T-helper 1 cell (primary cell): ENCODE measurements at places on chromosomes 4 and X.

DNA sequence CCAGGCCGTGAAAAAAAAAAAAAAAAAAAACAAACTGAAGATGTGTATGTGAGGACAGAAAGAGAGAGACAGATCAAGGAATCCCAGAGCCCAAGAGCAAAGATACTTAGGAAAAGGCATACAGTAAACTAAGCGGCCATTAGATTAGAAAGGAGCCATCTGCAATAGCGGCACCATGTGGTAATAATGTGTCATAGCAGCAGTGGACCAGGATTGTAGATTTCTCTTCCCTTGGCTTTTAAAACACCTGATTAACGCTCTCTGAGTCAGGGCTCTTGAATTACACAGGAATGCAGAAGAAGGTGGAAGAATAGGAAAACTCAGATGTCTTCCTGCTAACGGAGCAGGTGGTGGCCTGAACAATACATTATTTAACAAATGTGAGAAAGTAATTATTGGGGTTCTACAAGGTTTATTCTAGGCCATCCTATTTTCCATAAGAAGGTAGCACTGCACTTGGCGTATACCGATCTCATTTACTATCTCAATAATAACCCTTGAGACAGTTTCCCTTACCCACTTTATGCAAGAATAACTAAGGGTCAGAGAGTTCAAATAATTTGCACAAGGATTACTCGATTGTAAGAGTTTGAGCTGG, 182.7 kb downstream of the KCNIP4 start:
- DNase-seq = no peak

DNA sequence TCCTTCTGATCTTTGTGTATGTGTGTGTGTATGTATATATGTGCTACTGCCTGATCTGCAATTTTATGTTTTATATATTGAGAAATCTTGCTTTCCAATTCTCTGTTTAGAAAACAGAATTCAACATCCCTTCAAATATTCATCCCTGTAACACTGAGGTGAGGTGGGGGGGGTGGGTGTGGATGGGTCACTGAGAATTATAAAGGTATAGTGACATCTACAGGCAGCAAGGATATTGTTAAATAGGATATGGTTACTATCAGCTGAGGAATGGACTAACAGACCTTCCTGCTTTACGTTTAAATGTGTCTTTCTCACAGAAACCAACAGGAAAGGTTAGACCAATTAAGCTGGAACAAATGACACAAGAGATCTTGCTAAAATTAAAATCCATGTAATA, 19.0 kb upstream of the MAGEB2 start:
- DNase-seq = no peak

- no peak for DNase-seq
These were observed 33.9 kb upstream of the STIM2 start for GRCh38 chr4:26826721-26827120.

DNA sequence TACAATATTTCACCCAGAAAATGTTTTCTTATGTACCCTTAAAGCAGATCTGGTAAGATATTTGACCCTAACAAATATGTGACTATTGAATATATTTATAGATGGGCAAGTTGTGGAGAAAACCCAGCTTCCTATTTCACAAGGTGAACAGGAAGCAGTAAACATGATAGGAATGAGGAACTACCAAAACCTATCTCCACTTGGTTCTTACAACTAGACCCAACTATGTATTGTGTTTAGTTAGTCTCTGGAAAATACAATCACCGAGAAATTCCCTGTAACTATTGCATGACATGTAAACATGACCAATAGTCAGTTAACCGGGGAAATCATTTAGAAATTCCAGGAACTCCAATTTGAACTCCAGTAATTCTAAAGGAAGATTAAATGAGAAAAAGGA, 8.4 kb upstream of the RXFP1 start:
- no peak for DNase-seq

GRCh38 chrX:29555465-29556091, 659.8 kb upstream of the MAGEB2 start:
- no peak for DNase-seq

GRCh38 chrX:4253092-4253491, 539.6 kb upstream of the PRKX start:
- no peak for DNase-seq

DNA sequence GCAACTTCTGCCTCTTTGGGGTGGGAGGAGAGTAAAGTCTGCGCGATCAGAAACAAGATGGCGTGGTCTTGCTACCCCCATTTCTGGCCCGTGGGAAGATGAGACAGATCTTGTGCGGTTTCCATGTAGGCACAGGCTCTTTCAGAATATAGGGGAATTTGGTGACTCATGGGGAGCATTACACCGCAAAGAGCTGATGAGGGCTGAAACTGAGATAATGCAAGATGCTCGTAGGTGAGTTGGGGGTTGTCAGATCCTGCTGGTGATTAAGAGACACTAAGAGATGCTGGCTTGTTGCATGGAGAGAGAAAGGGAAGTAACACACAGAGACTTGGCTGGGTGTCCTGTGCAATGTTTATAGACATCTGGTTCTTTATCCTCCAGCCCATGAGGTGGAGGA, 1.5 kb downstream of the EVC start:
- DNase-seq = no peak

GRCh38 chrX:69932323-69932722, 117.4 kb downstream of the AWAT2 start:
- DNase-seq = no peak

DNA sequence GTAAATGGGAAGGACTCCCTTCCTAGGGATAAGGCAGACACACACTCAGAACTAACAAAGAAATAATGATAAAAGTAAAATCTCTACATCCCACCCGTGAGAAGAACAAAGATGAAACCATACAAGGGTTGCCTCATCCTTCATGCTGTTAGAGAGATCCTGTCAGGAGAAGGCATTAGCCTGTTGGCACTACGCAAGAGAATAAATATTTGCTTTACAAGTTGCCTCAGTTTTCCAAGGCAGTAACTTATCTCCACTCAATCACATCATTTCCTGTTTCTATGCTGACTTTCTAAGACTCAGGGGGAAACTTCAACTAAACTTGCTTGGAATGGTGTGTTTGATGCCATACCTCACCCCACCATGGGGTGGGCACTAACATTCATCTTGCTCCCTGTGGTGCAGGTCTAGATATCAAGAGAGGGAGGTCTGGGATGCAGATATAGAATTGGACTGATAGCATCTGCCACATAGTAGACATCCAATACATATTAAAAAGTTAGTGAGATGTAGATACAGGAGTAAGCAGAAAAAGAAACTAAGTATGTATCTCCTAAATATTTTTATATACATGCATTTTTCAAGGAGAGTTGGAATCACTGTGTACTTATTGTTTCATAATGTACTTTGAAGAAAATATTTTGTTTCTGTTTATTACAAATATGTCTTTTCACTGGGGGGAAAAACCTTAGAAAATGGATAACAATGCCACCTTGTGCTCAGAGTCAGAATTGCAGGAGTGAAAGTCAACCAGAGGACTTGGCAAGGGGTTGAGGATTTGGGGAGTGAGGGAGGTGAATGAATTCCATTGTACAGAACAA, 57.2 kb upstream of the BEX4 start:
- DNase-seq = no peak

DNA sequence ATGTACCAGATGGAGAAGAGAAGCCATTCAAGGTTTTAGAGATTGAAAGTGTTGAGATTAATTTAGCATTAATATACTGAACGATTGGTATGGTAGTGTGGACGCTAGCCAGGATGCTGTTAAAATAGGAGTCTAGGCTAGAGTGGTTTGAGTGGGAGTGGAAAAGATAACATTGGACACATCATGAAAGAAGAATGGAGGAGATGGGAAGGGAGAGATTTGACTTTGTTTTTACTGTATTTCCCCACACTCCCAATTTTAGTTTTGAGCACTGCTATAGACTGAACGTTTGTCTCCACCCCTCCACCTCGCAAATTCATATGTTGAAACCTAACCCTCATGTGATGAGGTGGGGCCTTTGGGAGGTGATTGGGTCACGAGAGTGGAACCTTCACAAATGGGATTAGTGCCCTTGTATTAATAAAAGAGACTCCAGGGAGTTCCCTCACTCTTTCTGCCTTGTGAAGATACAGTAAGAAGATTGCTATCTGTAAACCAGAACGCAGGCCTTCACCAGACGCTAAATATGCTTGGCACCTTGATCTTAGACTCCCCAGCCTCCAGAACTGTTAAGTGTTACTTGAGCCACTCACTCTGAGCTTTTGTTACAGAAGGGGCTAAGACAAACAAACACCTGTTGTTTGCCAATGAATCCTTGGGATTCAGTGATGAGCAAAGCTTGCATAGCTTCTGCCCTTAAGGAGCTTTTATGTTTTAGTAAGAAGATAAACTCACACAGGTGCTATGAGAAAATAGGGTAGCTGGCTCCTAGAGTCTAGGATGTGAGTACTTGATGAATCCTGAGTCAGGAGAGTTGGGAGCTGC, 25.8 kb downstream of the USP9X start:
- no peak for DNase-seq

DNA sequence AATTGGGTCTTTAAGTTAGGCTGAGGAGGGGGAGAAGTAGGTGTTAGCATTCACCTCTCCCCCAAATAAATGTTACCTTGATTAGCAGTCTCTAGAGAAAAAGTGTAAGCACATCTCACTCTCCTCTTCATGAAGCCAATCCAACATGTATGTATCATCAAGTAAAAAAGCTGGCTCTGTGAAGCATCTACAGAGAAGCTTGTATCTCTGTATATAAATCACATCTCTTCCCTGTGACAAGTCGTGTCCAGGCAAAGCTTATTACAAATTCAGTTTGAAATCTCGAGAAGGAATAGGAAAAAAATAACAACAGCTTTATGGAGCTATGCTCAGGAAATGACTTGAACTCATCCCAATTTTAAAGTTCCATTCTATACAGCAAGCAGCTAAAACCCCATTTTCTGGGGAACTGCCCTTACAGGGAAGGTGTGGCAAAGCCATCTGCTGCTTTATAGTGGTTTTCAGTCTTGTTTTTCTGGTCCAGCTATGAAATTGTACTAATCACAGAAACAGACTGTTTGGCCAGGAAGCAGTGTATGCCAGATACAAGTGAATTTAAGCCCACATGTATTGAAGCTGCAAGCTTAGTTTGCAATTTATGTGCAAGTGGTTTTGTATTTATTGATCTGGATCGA, 313.3 kb upstream of the NOCT start:
- DNase-seq = no peak
